ENCODE measurements at places on chromosomes 5 and 9.

DNA sequence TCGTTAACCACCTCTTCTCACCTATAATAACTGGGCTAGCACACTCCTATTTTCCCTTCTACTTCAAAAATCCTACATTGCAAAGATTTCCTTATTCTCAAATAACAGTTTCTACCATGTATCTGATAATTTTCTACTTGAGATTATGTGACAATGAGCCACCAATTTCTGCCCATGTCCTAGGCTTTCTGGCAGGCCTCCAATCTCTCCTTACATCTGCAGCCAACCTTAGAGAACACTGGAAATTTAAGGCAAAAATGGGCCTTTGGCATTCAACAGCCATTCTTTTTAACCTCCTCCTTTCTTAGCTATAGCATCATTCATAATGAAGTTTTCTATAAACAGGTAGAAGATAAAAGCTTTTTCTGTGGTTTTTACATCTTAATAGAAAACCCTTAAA lies 225.1 kb downstream of the ARRDC3 start:
- DNase-seq: no peak

- no peak for DNase-seq
Measured at GRCh38 chr5:180499684-180500083, 5.5 kb downstream of the CNOT6 start.

- no peak for DNase-seq
Measured at GRCh38 chr9:68871236-68871635, 142.7 kb downstream of the PRKACG start.

DNA sequence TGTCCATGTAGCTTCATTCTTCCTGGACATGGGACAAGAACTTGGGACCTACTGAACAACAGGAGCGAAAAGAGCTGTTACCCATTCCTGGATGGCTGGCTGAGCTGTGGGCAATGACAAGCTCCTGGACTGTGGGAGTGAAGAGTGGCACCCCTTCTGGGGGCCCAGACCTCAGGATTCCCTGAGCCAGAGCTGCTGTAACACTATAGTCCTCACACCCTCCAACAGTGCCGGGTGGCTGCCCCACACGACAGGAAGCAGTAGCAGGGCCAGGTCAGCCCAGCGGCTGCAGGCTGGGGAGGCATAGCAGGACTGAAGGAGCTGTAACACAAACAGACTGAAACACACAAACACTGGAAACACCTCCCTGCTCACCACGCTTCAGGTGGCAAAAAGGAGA lies 169.7 kb upstream of the IRX2 start:
- DNase-seq: no peak

GRCh38 chr9:79054500-79054899 lies 517.3 kb upstream of the TLE4 start:
- no peak for DNase-seq

DNA sequence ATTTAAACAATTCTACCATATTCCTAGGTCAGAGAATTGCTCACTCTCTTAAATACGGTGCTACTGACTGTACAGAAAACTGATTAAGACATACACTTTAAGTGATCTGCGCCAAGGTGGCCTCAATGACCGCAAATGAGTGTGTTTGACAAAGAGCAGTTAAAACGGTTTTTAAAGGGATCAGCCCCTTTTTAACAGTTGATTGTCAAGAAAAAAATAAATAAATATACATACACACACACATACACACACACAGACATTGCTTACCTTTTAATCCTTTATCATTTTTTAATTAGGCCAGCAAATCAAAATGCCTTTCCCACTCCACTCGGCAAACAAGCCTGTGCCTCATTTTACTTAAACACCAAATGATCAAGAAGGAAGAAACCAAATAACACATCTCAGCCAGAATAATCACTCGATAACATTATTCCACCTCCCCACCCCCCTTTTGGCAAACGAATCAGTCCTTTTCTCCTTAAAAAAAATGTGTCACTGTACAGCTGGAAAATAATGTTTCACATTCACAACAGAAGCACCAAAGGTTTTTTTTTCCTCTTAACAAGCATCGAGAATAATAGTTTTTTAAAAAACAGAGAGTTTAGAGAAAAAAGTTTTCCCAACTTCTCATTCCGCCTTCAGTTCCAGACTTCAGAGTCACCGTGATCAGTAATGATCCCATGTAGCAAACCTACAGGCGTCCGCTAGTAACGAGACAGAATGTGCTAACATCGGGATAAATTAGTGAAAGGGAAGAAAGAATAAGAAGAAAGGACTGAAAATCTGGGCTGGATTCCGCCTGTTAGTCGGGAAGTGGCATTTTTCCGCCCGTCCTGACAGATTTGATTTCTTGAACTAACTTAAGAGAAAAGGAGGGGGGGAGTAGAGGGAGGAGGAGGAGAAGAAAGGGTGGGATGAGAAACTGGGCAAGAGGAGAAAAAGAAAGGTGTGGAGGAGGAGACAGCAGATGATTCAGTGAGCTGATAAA lies at the start of gene ZNF608:
ZNF608 (minus strand) TSS at position 712 of the 988 bp plus-strand sequence. CDS start 1,650 bp downstream, outside the sequence.
- DNase-seq: no peak

DNA sequence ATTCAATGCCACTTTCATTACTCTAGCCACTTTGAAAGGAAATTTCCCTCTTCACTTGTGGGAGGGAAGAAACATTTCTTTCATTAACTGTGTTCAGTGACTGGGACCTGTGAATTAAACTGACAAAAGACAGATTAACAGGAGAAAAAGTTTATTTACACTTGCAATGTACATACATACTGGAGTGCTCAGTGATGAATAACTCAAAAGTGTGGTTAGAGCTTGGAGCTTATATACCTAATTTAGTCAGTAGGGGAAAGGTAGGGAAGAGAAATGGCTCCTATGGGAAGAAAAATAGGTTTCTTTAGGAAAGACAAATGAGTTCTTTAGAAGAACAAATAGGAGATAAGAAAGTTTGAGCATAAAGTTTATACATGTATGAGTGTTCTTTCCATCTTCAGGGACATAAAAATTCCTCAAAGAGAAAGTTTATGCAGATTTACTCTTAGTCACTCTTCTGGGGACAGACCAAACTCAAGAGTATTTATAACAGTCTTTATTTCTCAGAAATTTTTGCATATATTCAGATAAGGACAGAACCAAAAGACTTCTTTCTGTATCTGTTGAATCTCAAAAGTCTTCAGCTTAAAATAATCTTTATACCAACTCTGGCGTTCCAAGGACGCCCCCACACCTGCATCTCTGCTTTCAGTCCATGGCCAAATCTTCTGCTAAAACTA lies 120.0 kb upstream of the RAI14 start:
- DNase-seq: no peak
